ENCODE measurements at places on chromosomes 7 and 10.

DNA sequence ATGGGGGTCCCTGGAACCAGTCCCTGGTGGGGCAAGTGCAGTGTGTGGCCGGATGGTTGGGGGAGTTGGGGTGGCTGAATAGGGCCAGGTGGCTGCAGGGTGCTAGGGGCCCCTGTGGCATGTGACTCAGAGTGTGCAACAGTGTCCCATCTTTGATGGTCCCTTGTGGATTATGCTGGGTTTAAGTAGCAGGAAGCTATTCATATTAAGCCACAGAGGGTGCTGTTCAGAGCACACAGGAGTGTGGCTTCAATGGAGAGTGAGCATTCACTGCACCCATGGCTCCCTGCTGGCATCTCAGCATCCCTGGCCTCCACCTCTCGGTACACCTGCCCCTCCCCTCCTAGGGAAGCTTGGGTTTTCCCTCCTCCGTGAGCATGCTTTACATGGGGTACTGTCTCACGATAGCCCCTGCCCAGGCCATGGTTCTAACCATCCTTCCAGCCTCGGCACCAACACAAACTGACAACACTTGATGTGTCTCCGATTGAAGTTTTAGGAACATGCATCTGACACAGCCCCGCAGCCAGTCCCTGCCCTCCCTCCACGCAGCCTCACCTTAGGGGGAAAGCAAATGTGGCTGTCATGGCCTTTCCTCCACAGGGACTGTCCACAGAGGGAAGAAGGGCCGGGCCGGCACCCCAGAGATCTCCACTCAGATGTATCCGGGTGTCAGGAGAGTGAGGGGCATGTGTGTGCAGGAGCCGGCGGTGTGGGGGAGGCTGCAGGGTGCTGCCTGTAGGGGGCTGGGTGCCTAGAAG is 30.4 kb upstream of the PPIF start:
- DNase-seq = no peak

- no peak for DNase-seq
Observed at GRCh38 chr10:104332243-104333031, 5.8 kb downstream of the ITPRIP start.

- no peak for DNase-seq
Observed at GRCh38 chr10:130003166-130003565, 39.1 kb upstream of the EBF3 start.

DNA sequence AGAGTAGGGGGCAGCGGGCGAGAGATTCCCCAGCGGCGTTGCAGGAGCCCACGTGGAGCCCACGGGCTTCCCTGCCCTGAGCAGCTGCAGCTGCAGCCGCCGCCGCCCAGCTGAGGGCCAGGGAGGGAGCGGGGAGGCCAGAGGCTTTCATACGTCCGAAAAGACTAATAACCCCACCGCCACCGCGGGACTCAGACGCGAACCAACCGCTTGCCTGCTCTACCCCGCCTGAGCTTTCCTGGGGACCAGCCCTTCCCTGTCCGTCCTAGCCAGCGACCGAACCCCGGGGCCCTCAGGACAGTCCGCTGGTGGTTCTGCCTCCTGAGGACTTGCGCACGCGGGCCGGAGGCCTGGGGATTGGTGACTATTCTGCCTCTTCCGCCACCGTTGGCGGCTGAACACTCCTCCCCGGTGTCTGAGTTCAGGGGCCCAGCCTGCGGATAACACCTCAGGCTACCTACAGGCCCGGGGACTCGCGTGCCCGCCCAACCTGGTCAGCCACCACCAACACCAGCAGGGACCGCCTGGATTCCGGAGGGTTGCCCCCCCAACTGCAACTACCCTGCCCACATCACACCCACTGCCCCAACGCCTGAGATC is 18.4 kb downstream of the IFT22 start:
- no peak for DNase-seq

DNA sequence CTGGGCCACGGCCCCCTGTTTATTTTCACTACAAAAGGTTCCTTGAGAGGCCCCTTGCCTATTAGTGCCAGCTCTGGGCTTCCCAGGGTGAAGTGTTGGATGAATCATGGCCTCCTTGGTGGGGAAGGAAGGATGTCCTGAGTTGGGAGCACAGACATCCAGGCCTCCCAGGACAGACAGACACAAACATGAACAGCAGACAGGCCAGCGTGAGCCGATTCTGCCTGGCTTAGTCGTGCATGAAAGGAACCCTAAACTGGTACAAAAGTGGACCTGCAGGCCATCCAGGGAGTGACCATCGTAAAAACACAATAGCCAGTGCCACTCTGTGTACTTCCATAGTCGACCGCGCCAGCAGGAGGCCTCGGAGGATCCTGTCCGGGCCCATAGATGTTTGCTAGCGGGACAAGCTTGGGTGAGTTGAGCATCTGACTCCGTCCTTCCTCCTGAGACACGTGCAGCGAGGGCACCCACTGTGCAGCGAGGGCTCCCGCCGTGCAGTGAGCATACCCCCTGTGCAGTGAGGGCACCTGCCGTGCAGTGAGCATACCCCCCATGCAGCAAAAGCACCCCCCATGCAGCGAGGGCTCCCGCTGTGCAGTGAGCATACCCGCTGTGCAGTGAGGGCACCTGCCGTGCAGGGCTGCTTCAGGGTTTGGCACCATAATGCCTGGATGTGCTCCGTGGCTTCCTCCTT is 51.3 kb upstream of the PRKAR1B start:
- DNase-seq = no peak

- no peak for DNase-seq
Observed at GRCh38 chr10:68271196-68271882, 39.4 kb upstream of the ATOH7 start.

DNA sequence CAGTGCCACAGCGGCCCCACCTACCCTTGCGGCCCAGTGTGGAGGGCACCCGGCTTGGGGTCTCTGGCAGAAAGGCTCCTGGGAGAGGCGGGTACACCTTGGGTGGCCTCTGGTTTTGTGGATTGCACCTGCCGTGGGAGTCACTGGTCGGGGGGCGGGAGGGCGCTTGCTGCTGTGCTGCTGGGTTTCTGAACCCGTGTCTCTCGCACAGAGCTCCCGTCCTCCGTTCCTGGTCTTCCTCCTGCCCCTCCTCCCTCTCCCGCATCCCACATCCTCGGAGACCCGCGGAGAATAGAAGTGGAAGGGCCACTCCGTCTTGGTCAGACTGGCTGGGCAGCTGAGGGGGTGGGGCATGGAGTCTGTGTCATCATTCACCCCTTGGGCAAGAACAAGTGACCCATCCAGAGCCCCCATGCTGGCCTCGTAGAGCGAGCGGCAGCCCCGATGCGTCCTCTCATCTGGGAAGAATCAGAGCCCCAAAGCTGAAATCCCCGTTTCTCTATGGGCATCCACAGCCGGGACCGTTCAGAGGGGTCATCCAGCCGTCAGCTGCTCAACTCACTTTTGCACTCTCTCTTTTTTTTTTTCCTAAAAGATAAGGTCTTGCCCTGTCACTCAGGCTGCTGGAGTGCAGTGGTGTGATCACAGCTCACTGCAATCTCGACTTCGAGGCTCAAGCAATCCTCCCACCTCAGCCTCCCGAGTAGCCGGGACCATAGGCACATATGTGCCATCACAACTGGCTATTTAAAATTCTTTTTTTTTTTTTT is 4.0 kb downstream of the MAFK start:
- no peak for DNase-seq

- no peak for DNase-seq
Observed at GRCh38 chr7:137685433-137686164, 161.2 kb downstream of the DGKI start.

- no peak for DNase-seq
Observed at GRCh38 chr7:157054927-157055326, 44.5 kb upstream of the MNX1 start.

- no peak for DNase-seq
Observed at GRCh38 chr7:81924494-81924893, 154.6 kb upstream of the HGF start.

GRCh38 chr10:69421611-69422308 is 5.0 kb upstream of the TACR2 start:
- DNase-seq = no peak

GRCh38 chr10:77801474-77802161 is 124.9 kb downstream of the DLG5 start:
- peak; percentile 4 for DNase-seq

DNA sequence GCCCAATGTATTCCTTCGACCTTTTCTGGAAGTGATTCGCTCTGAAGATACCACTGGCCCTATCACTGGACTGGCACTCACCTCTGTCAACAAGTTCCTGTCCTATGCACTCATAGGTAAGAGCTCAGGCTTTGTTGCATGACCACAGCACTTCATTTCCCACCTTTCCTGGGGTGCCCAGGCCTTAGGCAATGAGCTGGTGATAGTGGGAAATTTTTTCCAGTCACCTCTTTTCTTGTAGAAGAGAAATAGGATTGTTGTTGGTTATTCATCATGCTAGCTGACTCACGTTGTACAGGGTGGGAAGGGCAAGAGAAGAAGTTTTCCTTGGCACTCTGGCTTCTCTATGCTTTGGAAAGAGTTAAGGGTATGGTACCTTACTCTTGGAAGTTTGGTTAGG is 51.4 kb upstream of the NFKB2 start:
- DNase-seq = no peak

DNA sequence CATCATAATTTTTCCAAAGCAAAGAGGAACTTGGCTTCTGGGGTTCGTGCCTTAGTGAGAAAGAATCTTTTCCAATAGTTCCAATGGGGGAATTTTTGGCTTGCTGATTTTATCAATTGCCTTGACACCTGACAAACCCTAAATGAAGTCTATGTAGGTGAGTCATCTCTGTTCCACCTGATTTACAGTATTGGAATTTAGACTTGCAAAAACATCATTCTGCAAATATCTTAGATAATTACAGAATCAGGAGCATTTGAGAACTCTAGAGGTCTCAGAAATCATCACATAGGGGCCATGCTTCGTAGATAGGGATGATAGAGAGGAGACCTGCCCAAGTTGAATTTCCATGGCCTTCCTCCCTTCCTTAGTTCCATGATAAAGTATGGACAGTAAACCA is 9.3 kb downstream of the SLC35G1 start:
- no peak for DNase-seq

DNA sequence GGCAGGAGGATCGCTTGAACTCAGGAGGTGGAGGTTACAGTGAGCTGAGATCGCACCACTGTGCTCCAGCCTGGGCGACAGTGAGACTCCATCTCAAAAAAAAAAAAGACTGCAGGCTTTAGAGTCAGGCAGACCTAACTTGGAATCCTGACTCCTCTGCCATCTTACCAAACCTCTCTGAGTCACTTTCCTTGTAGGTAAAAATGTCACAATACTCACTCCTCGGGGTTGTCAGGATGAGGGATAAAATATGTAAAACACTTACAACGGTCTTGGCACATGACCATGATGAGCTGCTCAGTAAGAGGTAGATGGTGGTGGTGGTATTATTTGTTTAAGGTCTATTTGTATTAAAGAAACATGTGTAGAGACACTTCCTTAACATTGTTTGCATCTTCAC is 154.1 kb upstream of the PDE1C start:
- no peak for DNase-seq

GRCh38 chr7:25384788-25385505 is 156.7 kb upstream of the NPVF start:
- no peak for DNase-seq

GRCh38 chr10:117991701-117992100 is 55.0 kb downstream of the RAB11FIP2 start:
- DNase-seq = no peak

- DNase-seq = no peak
Observed at GRCh38 chr7:128221929-128222403, 19.1 kb upstream of the LEP start.

DNA sequence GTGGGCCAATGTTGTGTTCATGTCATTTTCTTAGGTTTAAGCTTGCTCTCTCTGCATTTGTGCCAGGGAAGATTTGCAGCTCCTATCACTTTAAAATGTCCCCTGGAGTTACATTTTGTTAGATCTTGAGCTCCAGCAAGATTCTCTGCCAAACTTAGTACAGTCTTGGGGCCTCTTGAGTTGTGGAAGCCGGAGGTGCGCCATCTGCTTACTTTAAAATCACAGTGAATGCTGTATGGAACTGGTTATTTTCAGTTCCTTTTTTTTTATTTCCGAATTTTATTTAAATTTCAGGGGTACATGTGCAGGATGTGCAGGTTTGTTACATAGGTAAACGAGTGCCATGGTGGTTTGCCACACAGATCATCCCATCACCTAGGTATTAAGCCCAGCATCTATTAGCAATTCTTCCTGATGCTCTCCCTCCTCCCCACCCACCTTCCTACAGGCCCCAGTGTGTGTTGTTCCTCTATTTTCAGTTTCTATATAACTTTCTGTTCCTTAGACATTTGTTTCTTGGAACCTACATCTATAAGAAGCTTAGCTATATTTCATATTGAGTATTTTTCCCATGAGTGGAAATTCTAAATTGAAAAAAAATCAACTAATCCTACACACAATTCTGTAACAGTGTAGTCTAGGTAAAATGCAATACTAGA is 114.4 kb upstream of the CREB5 start:
- no peak for DNase-seq

DNA sequence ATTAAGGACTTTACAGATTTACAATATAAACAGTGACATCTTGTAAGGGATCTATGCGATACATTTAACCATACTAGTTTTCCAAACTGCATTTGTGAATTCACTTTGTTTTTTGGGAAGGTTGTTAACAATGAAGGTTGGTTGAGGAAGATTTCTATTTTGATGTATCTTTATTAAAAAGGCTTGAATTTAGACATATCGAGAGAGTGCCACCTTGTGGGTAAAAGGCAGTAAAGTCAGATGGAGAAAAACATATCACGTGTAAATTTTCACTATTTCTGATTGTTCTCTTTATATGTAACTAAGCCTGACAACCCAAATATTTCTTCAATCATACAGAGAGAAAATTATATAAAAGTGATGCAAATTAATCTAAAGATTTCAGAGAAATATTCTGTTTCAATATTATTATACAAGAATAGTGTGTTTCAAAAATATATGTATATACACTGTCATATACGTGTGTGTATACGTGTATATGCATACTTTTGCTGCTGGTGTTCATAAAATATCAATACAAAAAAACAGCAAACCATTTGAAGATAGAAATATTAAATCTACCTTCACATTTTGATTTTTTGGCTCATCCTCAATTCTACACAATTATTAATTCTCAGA is 988.6 kb downstream of the SORCS1 start:
- DNase-seq = no peak

GRCh38 chr7:151085691-151086620 is at the start of gene AGAP3:
Gene AGAP3 (plus strand): TSS chr7:151086475. CDS start chr7:151086742, 267 bp downstream.
- DNase-seq = peak; percentile 47

DNA sequence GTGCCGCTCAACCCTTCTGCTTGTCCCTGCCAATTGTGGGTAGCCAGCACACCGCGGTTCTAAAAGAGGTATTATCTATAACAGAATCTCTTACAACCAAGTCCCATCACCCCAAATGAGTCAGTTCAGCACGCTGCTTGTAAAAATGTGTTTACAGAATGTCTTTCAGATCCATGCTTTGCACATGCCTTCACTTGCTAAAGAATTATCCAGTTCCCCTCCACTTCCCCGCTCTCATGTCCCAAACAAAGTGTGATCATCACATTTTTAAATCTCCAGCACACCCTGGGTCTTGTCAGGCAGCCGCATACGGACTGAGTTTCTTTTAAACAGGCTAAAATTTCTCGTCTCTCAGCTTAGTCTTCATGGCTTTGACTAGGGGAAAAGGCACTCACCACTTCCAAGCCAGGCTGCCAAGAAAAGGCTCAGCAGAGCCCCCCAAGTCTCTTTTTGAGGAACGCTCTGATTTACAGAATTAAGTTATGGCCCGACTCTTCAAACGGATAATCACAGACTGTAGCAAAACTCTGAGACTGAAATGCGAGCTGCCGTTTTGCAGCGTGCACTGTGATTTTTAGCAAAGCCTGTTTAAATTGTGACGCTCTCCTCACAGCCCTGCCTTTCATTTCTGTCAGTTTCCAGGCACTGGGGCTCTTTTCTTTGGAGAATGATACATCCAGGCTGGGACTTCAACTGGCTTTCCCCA is 29.8 kb upstream of the FGFR2 start:
- DNase-seq = no peak

GRCh38 chr7:156223935-156224832 is 411.9 kb upstream of the SHH start:
- DNase-seq = no peak

Data from activated CD4-positive, alpha-beta T cell treated with anti-CD3 and anti-CD28 coated beads for 24 hours (primary cell).